Activated gamma-delta T cell treated with anti-CD3 and anti-CD28 coated beads, Interleukin-2, amount 50 U/mL, for 16 hours (primary cell): ENCODE measurements at places on chromosomes 1 and 21.

- no peak for DNase-seq
Measured at GRCh38 chr1:22900451-22900850, 72.2 kb downstream of the LACTBL1 start.

DNA sequence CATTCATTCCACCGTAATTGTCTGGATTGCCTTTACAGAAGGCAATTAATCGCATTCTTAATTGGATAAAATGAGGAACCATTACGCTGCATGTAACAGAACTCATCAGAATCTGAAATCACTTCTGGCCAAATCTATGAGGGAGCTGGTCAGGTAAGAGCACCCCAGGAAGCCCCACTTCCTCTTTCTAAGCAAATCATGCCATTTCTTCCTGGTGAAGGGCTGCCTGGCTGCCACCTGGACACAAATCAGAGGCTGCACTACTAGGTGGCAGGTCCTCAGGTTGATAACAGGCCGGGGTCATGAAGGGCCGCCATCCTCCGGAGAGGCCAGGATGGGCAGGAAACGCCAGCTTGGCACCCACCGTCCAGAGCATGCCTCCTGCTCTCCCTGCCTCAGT is 73.7 kb downstream of the CAPZB start:
- DNase-seq, result no peak

- no peak for DNase-seq
Measured at GRCh38 chr1:221880182-221880581, 138.3 kb upstream of the DUSP10 start.

DNA sequence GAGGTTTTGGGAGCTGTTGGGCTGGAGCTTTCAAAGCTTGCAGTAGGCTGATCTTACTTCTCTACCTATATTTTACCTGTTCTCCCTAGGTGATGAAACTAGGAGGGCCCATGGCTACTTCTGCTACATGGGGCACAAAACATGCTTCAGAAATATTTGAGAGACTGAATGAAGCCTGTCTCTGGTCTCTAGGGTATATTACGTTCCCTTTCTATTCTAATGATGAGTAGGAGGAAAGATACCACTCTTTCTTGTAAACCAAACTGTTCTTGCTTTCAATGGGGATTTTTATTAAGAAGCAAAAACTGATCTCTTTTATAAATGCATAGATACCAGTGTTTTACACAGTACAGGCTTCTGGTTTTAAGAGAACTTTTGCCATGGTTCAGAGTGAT is 103.1 kb downstream of the GALNT2 start:
- DNase-seq, result no peak

DNA sequence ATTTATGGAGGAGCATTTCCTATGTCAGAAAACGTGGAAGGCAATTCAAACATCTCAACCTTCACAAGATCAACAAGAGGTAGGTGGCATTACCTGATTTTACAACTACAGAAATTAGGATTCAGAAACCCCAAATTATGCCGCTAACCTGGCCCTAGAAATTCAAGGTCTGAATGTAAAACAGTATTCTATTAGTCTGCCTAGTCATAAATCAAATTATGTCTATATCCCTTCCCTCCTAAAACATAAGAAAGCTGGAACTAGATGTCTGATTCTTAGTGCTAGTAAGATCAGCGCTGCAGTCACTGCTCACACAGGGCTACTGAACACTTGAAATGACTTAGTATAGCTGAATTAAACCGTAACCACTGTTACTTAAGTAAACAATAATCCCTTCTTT is 1.4 kb downstream of the TOMM20 start:
- no peak for DNase-seq

- no peak for DNase-seq
Measured at GRCh38 chr1:222081859-222082258, 340.0 kb upstream of the DUSP10 start.

DNA sequence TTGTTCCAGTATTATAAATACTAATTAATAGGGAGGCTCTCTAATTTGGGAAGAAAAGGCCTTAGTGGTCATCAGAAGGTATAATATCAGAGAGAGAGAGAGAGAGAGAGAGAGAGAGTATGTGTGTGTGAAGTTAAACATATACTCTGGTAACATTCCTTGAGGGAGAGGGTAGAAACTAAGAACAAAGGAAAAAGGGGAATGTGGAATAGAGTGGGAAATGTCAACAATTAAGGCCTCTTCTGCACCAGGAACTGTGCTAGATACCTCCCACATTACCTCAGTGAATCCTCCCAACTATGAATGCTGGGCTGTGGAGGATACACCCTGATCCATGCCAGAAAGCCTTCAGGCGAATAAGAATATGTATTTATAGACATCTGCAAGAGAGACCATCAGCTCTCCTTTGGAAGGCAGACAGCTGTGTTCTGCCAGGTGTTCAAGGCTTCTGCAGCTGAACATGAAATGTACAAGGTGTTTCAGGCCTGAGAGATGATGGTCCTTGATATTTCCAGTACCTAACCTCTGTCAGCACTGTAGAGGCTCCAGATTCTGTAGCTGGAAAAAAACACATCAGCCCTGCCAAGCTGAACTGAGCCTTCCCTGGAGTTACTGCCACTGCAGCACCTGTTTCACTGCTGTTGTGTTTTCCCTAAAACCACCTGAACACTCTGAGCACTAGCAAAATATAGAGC is 29.1 kb downstream of the TBX15 start:
- DNase-seq, result no peak

- DNase-seq, result no peak
Measured at GRCh38 chr1:46757247-46757955, 38.5 kb upstream of the EFCAB14 start.

DNA sequence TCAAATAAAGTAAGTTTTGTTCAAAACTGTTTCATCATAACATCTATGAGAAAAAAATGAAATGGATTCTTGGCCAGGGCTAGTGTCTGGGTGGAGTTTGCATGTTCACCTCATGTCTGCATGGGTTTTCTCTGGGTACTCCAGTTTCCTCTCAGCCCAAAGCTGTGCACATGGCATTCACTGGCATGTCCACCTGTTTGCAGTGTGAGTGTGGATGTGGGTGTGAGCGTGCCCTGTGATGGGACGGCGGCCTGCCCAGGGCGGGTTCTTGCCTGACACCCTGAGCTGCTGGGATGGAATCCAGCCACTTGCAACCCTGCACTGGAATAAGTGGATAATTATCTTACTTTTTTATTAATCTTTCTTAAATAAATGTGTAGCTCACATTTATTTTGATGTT is 185.5 kb downstream of the RYR2 start:
- no peak for DNase-seq

- DNase-seq, result no peak
Measured at GRCh38 chr1:151986501-151987190, 7.0 kb downstream of the S100A10 start.

DNA sequence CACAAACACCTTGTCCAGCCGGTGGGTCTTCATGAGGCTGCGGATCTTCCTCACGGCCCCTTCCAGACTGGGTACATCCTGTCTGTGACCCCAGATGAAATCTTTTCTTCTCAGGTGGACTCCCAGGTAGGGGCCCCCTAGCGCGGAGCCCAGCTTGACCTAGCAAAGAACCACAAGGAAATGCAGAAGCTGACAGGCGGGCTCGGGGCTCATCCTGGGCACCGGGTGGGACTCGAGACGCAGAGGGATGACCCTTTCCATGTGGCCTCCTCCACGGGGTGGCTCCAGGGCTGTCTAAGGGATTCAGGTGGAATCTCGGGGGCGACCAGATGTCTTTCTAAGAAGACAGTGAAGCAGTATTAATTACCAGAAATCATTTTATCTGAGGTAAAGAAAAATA is 17.8 kb downstream of the POFUT2 start:
- no peak for DNase-seq

DNA sequence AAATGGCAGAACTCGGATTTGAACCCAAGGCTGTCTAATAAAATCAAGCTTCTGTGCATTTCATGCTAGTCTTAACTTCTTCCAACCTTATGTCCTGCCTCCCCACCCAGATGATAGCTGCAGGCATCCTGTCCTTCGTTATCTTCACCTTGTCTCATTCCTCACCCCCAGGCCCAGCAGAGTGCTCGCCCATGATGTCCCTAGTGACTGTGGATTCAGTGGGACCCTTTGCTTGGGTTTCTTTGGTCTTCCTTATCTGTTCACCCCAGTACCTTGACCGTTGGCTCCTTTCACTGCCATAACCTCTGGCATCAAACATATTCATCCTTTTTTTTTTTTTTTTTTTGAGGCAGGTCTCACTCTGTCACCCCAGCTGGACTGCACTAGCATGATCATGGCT is 5.6 kb upstream of the BSDC1 start:
- DNase-seq, result no peak

DNA sequence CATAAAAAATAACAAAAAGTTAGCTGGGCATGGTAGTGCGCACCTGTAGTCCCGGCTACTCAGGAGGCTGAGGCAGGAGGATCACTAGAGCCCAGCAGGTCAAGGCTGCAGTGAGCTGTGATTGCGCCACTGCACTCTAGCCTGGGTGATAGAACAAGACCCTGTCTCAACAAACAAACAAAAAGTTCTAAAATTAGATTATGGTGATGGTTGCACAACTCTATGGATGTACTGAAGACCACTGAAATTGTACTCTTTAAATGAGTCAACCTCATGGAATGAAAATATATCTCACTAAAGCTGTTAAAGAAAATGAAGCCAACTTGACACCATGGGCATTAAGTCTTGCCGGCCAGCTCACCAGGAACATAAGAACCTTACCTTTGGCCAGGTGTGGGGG is 9.1 kb downstream of the MRAP start:
- no peak for DNase-seq

- no peak for DNase-seq
Measured at GRCh38 chr1:229033480-229033879, 237.4 kb upstream of the RAB4A start.

DNA sequence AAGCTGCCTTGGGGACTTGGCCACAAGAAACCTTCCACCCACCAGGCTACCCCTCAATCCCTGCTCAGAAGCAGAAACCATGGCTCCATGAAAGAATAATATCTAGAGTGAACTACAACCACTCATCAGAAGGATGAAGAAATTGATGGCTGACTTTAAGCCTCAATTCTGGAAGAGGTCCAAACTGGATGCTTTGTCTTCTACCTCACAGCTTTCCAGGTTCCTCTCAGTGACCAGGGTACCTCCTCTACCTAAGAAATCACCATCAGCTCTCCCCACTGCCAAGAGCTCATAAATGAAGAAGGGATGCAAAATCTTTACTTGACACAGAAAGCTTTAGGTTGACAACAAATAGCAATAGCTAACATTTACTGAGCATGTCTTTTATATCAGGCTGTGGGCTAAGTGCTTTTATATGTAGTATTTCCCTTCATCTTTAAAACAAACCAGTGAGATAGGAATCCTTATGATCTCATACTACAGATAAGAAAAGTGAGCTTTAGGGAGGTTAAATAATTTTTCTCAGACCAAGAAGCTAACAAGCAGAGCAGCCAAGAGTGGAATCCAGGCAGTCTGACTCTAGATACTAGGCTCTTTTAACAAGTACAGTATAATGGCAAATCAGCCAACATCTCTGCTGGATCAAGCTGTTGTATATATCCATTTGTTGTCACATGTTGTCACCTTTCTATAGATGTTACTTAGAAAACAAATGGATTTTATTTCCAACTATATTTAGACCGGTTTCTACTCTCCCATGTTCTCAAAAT is 243.0 kb upstream of the SGIP1 start:
- no peak for DNase-seq

DNA sequence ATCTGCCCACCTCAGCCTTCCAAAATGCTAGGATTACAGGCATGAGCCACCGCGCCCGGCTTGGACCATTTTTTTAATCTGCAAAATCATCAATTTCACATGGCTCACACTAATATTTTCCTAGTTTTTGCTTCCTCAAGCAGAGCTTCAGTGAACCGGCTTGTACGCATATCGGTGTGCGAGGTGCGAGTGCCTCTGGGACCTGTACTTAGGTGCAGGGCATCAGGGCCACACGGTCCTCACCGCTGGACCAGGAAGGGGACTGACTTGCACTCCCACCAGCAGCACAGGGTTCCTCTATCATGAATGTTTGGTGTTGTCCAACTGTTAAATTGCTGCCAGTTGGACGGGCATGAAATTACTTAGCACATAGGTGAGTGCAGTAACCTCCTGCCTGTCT is 15.4 kb upstream of the SHE start:
- DNase-seq, result no peak

GRCh38 chr1:230691615-230692014 is 22.3 kb downstream of the AGT start:
- DNase-seq, result no peak

DNA sequence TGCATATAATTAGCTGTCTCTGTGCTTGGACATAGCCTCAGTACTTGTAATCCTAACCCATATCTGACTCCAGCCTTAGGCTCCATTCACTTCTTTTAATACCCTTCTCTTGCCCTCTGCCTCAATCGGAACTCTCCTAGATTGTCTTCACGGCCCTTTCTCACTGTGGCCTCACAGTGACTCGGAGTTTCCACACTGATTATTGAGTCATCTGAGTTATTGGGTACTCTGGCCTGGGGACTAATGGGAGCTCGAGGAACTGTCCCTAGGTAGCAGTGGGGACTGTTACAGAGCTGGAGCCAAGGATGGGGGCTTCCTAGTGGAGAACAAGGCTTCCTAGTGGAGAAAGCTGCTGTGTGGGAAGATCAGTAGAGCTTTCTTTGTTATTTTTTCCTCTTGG is 17.0 kb downstream of the TRAF5 start:
- no peak for DNase-seq

DNA sequence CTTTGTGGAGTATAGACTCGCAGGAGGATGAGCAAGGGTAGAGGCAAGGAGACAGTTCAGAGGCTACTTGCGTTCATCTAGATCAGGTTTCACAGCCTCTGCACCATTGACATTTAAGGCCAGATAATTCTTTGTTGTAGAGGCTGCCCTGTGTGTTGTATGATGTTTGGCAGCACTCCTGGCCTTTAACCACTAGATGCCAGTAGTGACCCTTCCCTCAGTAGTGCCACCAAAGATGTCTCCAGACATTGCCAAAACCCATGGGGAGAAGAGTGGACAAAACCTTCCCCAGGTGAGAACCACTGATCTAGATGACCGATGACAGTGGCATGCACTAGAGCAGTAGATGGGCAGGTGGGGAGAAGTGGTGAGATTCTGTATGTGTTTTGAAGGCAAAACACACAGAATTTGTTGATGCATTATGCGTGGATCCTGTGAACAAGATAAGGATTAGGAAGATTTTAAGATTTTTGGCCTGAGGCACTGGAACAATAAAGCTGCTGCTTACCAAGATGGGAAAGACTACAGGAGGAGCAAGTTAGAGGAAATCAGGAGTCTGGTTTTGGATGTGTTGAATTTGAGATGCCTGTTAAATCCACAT is 9.9 kb upstream of the COG2 start:
- no peak for DNase-seq

DNA sequence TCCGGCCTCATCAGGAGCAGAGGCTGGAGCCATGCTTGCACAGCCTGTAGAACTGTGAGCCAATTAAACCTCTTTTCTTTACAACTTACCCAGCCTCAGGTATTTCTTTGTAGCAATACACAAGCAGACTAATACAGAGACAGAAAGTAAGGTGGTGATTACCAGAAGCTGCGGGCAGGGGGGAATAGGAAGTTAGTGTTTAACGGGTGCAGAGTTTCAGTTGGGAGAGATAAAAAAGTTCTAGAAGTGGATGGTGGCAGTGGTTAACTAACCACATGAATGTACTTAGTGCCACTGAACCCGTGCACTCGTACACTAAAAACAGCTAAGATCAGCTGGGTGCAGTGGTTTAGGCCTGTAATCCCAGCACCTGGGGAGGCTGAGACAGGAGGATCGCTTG is 80.4 kb upstream of the TARDBP start:
- DNase-seq, result no peak

- DNase-seq, result no peak
Measured at GRCh38 chr21:20728691-20729090, 269.5 kb upstream of the NCAM2 start.
